ENCODE measurements at places on chromosomes 4 and X. TPM values are rescaled to one million over a fixed set of nuclear protein-coding genes. Genes with fewer than 3 reads are reported as not detected.

The CYSLTR1 gene
- total RNA-seq = 4.7 TPM

The VCX gene
- not detected for total RNA-seq

The CFI gene
- 21.9 TPM for total RNA-seq

The COL4A5 gene
- total RNA-seq = 1.7 TPM

The SATL1 gene
- not detected for total RNA-seq
